ENCODE measurements at places on chromosomes 2 and 18.

DNA sequence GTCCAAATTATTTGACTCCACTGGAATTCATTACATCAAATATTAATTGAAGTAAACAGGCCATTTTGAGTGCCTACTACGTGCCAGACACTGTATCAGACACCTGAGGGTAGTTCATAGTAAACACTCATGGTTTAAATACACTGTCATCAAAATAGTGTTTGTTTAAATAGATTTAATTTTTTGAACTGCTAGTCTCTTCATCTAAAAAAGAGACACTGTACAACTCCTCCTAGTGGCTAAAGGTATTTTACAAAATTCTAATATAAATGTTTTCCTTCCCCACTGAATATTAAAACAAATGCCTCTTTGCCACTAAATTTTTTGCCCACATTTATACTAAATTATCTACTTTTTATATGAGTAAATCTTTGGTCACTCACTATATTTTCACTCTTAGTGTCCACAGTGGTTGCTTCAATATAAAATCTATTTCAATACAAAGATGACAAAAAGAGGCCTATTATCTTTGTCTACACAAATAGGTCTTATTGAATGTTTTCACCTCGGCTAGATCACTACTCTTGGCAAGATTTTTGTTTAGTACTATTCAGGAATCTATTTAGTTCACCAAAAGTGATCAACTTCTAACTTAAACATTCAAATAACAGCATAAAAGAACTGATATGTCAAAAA, 122.1 kb downstream of the TMEM247 start:
- no peaks in the 10 kb centered on the region for H3K27me3 ChIP-seq
- H3K36me3 ChIP-seq, result no peaks in the 10 kb centered on the region
- DNase-seq, result no peak
- no peaks in the 10 kb centered on the region for H3K4me1 ChIP-seq

GRCh38 chr2:74524005-74524404, 2.0 kb downstream of the DQX1 start:
- no peak for DNase-seq
- H3K36me3 ChIP-seq, result peaks cover 36% of the 10 kb centered on the region
- peaks cover 49% of the 10 kb centered on the region for H3K4me1 ChIP-seq
- peaks cover 25% of the 10 kb centered on the region for H3K27me3 ChIP-seq
- H3K27ac ChIP-seq, result no peak overlapping the region
- H3K4me3 ChIP-seq, result no peak overlapping the region

GRCh38 chr18:63307551-63308200, 11.9 kb downstream of the BCL2 start:
- H3K27ac ChIP-seq, result no peak overlapping the region
- H3K27me3 ChIP-seq, result no peaks in the 10 kb centered on the region
- H3K4me1 ChIP-seq, result peaks cover 84% of the 10 kb centered on the region
- no peak overlapping the region for H3K4me3 ChIP-seq
- DNase-seq, result no peak
- peaks cover 70% of the 10 kb centered on the region for H3K36me3 ChIP-seq

- no peak overlapping the region for H3K4me3 ChIP-seq
- no peaks in the 10 kb centered on the region for H3K27me3 ChIP-seq
- H3K4me1 ChIP-seq, result no peaks in the 10 kb centered on the region
- no peaks in the 10 kb centered on the region for H3K36me3 ChIP-seq
- DNase-seq, result no peak
These were observed 96.7 kb upstream of the SMIM21 start for GRCh38 chr18:75524181-75524580.

DNA sequence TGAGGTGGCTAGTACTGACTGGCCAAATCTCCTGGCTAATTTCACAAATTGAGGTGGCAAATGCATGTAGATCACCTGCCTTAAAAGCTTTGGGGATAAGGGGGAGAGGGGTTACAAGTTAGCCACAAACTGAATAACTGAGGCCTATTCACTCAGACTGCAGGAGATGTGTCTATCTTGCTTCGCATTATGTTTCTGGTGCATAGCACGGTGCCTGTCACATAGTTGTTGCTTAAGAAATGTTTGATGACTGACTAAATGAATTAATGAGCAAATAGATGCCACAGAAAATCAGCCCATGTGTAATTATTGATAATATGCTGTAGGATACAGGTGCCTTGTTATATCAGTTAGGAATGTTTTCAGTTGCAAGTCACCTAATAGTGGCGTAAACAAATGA, 12.5 kb upstream of the SLC40A1 start:
- H3K4me1 ChIP-seq, result peaks cover 33% of the 10 kb centered on the region
- H3K4me3 ChIP-seq, result no peak overlapping the region
- no peaks in the 10 kb centered on the region for H3K36me3 ChIP-seq
- no peaks in the 10 kb centered on the region for H3K27me3 ChIP-seq
- DNase-seq, result no peak
- H3K27ac ChIP-seq, result no peak overlapping the region

- no peaks in the 10 kb centered on the region for H3K4me1 ChIP-seq
- H3K27ac ChIP-seq, result no peak overlapping the region
- no peak overlapping the region for H3K4me3 ChIP-seq
- H3K27me3 ChIP-seq, result peaks cover 51% of the 10 kb centered on the region
- no peak for DNase-seq
These were observed 6.7 kb upstream of the QPCT start for GRCh38 chr2:37337620-37338280.

DNA sequence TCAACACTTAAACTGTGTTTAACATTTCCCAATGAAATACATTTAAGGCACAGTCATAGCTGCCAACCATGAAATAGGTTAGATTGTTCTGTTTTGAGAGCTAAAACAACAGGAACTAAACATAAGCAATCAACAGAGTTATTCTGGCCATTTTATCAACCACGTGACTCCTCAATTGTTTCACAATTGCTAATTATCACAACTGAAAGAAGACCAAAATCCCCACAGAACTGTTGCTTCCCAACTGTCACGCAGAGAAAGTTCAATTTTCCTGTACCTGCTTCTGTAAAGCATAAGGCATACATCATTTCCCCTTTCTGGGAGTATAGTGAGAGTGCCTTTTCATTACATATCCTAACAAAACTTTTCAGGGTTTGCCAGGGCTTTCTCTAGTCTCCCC, 248.6 kb downstream of the EPHA4 start:
- no peaks in the 10 kb centered on the region for H3K36me3 ChIP-seq
- no peak overlapping the region for H3K27ac ChIP-seq
- H3K27me3 ChIP-seq, result peaks cover 3% of the 10 kb centered on the region
- H3K4me3 ChIP-seq, result no peak overlapping the region
- no peak for DNase-seq

- DNase-seq, result peak; percentile 79
- H3K27ac ChIP-seq, result peak overlapping the region; percentile 99
- peaks cover 66% of the 10 kb centered on the region for H3K4me1 ChIP-seq
- H3K4me3 ChIP-seq, result peak overlapping the region; percentile 58
These were observed 55.9 kb downstream of the UNC50 start for GRCh38 chr2:98664323-98664722.

- no peak overlapping the region for H3K27ac ChIP-seq
- no peaks in the 10 kb centered on the region for H3K4me1 ChIP-seq
- no peak for DNase-seq
- no peaks in the 10 kb centered on the region for H3K36me3 ChIP-seq
- H3K27me3 ChIP-seq, result no peaks in the 10 kb centered on the region
- no peak overlapping the region for H3K4me3 ChIP-seq
These were observed 448.4 kb downstream of the ADCYAP1 start for GRCh38 chr18:1353025-1353424.

DNA sequence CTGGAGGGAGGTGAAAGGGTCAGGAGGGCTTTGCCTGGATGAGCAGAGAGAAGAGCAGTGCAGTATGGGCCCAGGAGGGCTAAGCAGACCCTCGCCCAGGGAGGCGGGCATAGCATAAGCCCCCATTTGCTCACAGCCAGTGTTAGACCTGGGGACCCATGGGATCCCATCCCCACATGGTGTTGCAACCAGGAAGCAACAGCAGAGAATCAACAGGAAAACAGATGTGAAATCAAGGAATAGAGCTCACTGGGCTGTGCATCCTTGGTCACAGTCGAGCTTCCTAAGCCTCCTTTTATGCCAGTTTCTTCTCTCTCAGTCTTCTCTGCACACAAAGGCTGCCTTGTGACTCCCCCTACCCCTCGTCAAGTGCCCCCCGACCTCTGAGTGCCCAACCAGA, 19.9 kb downstream of the ASB18 start:
- no peaks in the 10 kb centered on the region for H3K36me3 ChIP-seq
- H3K4me1 ChIP-seq, result no peaks in the 10 kb centered on the region
- H3K27ac ChIP-seq, result no peak overlapping the region
- H3K4me3 ChIP-seq, result no peak overlapping the region
- DNase-seq, result no peak
- peaks cover 8% of the 10 kb centered on the region for H3K27me3 ChIP-seq

GRCh38 chr2:1995584-1995983, 251.3 kb upstream of the PXDN start:
- DNase-seq, result no peak
- H3K4me3 ChIP-seq, result no peak overlapping the region
- no peak overlapping the region for H3K27ac ChIP-seq

- H3K36me3 ChIP-seq, result no peaks in the 10 kb centered on the region
- DNase-seq, result no peak
- H3K27me3 ChIP-seq, result no peaks in the 10 kb centered on the region
- H3K4me1 ChIP-seq, result peaks cover 12% of the 10 kb centered on the region
- H3K4me3 ChIP-seq, result no peak overlapping the region
These were observed 90.1 kb downstream of the RTN4 start for GRCh38 chr2:54960164-54960563.

- no peak for DNase-seq
- no peaks in the 10 kb centered on the region for H3K27me3 ChIP-seq
- no peak overlapping the region for H3K27ac ChIP-seq
- H3K36me3 ChIP-seq, result peaks cover 60% of the 10 kb centered on the region
- H3K4me3 ChIP-seq, result no peak overlapping the region
These were observed 56.9 kb upstream of the NFU1 start for GRCh38 chr2:69494126-69494525.

GRCh38 chr2:121596221-121597080, 52.8 kb downstream of the CLASP1 start:
- peak overlapping the region; percentile 82 for H3K27ac ChIP-seq
- no peaks in the 10 kb centered on the region for H3K27me3 ChIP-seq
- DNase-seq, result peak; percentile 22
- peaks cover 44% of the 10 kb centered on the region for H3K4me1 ChIP-seq
- peak overlapping the region; percentile 30 for H3K4me3 ChIP-seq

GRCh38 chr2:241844066-241844728, 14.5 kb downstream of the PDCD1 start:
- peak overlapping the region; percentile 68 for H3K4me3 ChIP-seq
- peaks cover 35% of the 10 kb centered on the region for H3K4me1 ChIP-seq
- peak; percentile 87 for DNase-seq
- peak overlapping the region; percentile 63 for H3K27ac ChIP-seq
- H3K36me3 ChIP-seq, result peaks cover 4% of the 10 kb centered on the region
- peaks cover 36% of the 10 kb centered on the region for H3K27me3 ChIP-seq

Measured in activated CD4-positive, alpha-beta memory T cell treated with anti-CD3 and anti-CD28 coated beads, Interleukin-2, amount 10 ng/mL, durations not matched to agents 7 days and 5 days (primary cell).